ENCODE measurements at places on chromosomes 12 and 14.
A peak's percentile ranks its signal among the peaks of the same experiment; 100 is the strongest.

DNA sequence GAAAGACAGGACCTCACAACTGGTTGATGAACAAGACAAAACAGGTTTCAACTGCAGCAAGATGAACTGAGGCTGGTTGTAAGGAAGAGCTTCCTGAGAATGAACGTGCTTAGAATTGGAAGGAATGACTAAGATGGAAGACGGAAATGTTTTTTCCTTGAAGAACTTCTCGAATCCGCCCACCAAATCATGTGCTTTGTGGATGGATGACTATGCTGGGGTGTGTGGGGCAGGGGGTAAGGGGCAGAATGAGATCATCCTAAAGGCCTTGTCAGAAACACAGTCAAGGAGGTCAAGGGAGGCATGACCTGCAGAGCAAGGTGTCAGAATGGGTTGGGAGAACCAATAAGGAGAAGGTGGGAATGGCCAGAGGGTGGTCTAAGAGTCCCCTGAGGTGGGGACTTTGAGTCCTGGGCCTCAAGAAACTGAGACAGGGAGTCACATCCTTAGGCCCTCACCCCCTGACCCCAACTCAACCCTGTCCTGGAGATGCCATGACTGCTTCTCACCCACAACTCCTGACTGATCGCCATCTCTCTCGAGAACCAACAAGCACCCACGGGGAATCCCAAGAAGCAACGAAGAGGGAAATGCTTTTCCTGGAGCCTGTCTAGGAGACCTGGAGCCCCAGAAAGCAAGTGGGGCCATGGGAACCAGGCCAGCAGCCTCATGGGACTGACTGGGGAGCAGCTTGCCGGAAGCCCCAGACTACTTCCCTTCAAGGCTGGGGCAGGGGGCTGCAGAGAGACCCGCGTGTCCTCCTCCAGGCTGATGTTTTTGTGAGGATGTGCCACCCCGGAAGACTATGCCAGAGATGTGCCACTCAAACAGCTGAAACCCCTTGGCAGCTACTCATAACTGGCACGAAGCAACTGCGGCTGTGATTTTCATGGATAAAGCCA, 84.0 kb downstream of the ACTN1 start:
- DNase-seq, result no peak

- no peak for DNase-seq
Observed at GRCh38 chr14:64709126-64709525, 4.9 kb downstream of the PLEKHG3 start.

DNA sequence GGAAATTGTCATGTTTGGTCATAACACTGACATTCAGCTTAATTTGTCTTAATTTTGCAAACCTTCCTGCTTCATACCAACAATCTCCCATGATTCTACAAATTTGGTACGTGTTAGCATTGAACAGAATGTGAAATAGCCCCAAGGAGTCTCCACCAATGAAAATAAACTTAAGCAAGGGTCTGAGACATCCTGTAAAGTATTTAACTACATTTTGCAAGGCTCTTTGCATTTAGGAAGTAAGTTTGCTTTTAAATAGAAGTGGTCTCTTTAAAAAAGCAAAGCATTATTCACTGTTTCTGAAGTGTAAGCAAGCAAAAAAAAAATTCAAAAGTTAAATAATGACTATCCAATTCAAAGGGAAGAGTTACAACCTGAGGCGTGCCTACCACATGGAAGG, 79.9 kb downstream of the WASHC3 start:
- no peak for DNase-seq

DNA sequence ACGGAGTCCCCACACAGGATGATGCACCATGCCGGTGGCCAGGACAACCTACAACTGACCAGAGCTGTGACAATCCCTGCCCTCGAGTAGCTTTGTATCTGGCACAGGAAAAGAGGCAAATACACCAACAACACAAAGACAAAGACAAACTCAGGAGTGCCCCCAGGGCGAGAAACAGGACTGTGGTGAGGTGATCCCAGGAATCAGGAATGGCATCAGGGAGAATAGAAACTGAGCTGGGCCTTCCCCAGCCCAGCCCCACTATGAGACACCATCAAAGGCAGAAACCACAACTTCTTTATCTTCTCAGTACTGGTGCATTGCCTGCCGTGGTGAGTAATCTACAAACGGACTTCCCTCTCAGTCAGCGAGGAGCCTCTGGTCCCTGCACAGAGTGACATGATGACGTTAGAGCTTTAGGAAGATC, 157.7 kb downstream of the TTC7B start:
- peak; percentile 69 for DNase-seq

GRCh38 chr14:76421662-76422061, 45.7 kb downstream of the ESRRB start:
- DNase-seq, result no peak

- DNase-seq, result peak; percentile 20
Observed at GRCh38 chr12:104524034-104524832, 67.5 kb downstream of the CHST11 start.

- no peak for DNase-seq
Observed at GRCh38 chr14:50864946-50865345, 6.9 kb upstream of the ABHD12B start.

DNA sequence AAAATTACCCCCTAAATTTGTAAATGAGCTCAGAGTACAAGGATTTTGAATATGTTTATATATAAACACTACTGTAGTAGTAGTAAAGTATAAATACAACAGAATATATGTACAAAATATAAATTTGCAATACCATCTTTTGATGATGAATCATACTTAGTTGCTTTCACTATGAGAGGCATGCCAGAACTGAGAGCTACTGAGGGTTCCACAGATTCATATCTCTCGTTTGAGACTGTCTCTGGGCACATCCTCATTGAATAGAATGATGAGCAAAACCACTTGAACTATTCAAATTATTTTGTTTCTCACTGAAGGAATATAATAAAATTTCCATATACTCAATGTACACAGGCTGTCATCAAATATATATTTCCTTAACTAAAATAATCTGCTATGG, 417.6 kb downstream of the NAV3 start:
- DNase-seq, result no peak

DNA sequence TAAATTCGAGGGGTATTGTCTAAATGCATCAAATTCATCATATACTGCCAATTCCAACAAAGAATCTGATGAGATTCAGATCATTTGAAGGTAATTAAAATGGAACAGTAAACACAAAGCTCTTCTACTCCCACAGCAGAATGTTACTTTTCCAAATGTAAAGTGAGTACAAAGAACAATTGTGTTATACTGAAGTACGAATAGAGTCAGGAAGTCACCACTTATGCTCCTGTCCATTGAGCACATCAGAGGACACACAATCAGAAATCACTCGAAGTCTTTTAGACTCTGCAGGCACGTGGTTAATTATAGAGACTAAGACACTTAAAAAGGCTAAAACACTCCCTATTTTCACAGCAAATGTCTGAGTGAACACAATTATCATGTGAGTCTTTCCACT, 388.5 kb upstream of the MIS18BP1 start:
- no peak for DNase-seq

DNA sequence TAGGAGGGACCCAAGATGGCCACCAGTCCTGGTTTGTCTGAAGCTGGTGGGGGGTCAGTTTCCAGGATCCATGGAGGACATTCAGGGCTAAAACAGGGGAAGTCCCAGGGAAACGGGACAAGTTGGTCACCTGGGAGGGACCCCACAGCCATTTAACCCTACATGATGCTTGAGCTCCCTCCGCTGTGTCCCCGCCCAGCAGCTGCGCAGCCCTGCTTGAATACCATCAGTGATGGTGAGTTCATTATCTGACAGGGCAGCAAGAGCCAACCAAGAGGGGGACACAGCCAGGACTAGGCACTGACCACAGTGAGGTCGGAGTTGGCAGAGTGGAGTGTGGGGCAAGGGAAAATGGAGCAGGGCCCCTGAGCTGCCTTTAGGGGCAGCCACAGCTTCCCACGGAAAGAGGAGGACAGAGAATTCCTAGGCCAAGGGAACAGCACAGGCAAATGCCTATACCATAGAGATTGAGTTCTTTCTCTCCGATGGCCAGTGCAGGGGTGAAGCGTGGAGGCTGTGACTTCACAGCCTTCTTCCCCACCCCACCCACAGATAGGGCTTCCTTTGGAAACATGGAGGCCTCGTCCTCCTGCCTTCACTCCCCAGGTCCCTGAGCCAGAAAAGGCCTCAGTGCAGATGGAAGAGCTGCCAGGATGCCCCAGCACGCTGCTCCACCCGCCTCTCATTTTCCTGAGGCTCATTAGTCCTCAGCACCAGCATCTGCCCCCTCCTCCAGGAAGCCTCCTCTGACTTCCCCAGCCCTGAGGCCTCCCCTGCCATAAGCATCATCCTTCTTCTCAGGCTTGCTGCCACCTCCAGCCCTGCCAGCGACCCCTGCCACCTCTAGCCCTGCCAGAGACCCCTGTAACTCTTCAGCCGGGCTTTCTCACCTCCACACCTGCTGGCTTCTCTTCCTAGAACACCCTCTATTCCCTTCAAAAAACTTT, 51.4 kb downstream of the CYP46A1 start:
- no peak for DNase-seq

GRCh38 chr12:29008786-29009185, 140.3 kb upstream of the FAR2 start:
- peak; percentile 5 for DNase-seq

DNA sequence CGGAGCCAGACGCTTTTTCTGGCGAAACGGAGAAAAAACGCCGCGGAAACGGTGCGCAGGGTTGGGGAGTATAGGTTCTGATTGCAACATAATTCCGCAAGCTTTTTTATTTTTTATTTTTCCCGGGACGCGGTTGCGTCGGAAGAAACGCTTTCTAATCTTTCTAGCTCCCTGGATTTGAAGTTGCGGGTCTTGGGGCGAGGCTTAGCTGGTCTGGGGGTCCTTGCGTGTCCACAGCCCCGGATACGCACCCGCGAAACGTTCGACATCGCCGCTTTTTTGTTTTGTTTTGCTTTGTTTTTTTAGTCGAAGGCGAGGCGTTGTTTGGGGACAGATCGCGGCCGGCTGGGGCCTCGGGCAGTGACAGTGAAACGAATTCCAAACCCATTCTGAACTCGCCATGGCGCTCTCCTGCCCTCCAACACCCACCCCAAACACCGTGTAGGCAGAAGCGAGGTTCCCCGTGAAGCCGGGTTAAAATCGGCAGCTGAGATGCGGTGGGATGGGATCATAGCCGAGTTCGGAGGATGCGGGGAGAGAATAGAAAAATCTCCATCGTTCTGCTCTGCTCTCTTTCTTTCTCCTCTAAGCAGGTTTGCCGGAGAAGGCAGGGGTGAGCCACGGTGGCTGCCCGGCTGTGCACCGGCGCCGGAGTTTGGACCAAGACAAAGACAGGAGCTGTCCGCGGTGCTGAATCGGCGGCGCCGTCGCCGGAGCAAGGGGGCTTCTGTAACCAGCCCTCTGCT, 8.1 kb upstream of the LHX5 start:
- DNase-seq, result peak; percentile 41

- DNase-seq, result no peak
Observed at GRCh38 chr12:31687101-31687527, 27.6 kb downstream of the ETFBKMT start.

DNA sequence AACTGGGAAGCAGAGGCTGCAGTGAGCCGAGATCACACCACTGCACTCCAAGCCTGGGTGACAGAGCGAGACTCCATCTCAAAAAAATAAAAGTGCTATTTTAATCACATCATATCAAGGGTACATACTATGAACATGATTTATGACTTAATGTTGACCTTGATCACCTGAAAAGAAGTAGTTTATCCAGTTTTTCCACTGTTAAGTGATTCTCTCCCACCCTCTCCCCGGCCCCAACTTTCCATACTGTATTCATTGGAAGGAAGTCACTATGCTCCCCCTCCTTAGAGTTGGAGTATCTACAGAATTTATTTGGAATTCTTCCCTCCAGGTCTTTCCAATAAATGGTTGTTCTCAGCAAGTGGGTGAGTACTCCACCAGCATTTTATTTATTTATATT, 3.0 kb upstream of the PRMT5 start:
- DNase-seq, result no peak

- DNase-seq, result peak; percentile 12
Observed at GRCh38 chr12:111842556-111843396, 748 bp downstream of the MAPKAPK5 start.

GRCh38 chr14:70098250-70098809, 90.4 kb downstream of the SLC8A3 start:
- DNase-seq, result no peak

- no peak for DNase-seq
Observed at GRCh38 chr14:54788701-54789100, 113.9 kb downstream of the GCH1 start.

DNA sequence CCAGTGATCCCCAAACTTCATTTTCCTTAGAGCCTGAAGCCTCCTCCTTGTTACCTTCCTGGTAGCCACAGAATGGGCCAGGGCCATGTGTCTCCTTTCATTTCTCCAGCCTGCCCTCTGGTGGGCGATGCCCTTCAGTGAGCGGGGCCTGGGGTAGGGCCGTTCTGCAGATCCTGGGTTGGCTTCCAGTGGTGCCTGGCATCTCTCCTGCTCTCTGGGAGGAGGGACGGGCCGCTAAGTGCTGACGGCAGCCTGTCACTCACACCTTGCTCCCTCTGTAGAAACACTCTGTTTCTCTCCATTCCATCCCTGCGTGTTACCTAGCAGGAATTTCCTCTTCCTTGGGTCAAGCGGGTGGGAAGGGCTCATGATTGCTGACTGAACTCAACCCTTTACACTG, 232.1 kb downstream of the CACNA1C start:
- DNase-seq, result peak; percentile 86

- DNase-seq, result no peak
Observed at GRCh38 chr14:30903285-30904124, 29.1 kb downstream of the COCH start.

- no peak for DNase-seq
Observed at GRCh38 chr12:76871742-76872141, 7.1 kb downstream of the CSRP2 start.

GRCh38 chr14:96727491-96727890, 69.7 kb upstream of the VRK1 start:
- DNase-seq, result no peak

DNA sequence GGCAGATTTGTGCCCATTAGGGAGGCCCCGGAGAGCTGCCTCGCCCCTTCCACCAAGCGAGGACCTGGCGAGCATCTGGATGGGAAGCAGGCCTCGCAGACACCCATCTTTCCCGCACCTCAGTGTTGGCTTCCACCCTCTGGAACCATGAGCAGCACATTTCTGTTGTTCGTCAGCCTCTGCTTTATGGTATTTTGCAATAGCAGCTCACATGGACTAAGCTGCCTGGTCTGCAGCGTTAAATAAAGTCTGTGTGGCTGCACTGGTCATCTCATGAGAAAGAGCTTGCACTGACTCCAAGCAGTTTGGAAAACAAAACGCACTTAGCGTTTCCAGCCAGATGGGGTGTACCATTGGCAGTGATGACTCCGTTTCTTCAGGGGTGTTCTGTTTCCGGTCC, 75.8 kb downstream of the GLT1D1 start:
- no peak for DNase-seq

- no peak for DNase-seq
Observed at GRCh38 chr12:13024531-13024916, 19.7 kb upstream of the FAM234B start.

- DNase-seq, result no peak
Observed at GRCh38 chr14:29674566-29675285, 252.9 kb downstream of the PRKD1 start.

- no peak for DNase-seq
Observed at GRCh38 chr12:108301346-108301745, 37.8 kb downstream of the CMKLR1 start.
